Endodermal cell (in vitro differentiated cells): ENCODE measurements at places on chromosomes 3 and 15. TPM values are rescaled to one million over a fixed set of nuclear protein-coding genes. Genes with fewer than 3 reads are reported as not detected.

DNA sequence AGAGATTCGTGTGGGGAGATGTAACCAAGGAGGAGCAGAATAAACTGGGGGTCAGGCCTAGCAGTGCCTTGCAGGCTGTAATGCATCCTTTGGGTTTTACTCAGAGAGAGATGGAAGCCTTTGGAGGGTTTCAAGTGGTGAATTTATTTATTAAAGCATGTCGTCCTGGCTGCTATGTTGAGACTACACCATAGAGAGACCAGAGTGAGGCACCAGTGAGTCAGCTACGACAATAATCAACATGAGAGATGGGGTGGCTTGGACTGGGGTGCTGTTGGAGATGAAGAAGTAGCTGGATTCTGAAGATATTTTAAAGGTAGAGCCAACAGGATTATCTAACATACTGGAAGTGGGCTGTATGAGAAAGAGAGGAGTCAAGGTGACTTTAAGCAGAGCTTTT, 335.3 kb upstream of the ARHGEF26 start:
- DNase-seq = no peak

DNA sequence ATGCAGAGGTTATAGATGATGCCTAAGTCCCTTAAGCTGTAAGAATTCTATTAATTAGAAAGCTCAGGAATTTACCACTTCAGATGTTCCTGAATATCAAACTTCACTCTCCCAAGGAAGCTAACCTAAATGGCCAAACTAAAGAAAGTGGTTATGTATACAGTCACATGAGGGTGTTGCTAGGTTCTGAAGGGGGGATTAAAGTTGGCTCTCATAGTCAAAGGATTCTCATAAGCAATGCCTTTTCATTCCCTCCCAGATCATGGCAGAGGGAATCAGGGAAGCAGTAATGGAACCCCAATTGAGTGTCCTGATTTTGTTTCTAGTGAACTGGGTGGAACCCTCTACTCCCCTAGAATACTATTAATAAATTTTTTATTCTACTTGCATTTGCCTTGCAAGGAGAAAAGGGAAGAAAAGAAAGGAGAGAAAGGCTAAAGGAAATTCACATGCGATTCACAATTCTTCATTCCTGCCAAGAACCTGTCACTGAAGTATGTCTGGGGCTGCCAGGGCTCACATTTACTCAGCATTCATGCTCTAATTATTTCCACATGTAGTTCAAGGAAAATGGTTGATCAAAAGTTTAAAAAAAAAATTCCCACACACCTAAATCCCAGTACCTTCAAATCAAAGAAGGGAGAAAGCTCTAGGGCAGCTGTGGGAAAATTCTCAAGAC, 25.1 kb downstream of the FSTL1 start:
- no peak for DNase-seq

Gene CPNE9
- total RNA-seq = 0.15 to 0.23 TPM (median 0.23 TPM) in 3 replicates

- peak; percentile 59 for DNase-seq
Observed at GRCh38 chr3:18351069-18351628, 74.0 kb downstream of the SATB1 start.

Gene OR5K3
- total RNA-seq = not detected in 2 replicates

GRCh38 chr15:66873856-66874255, 171.8 kb downstream of the SMAD6 start:
- peak; percentile 49 for DNase-seq

Gene DAPK2
- total RNA-seq = 1.9 and 2.4 TPM in 2 replicates

DNA sequence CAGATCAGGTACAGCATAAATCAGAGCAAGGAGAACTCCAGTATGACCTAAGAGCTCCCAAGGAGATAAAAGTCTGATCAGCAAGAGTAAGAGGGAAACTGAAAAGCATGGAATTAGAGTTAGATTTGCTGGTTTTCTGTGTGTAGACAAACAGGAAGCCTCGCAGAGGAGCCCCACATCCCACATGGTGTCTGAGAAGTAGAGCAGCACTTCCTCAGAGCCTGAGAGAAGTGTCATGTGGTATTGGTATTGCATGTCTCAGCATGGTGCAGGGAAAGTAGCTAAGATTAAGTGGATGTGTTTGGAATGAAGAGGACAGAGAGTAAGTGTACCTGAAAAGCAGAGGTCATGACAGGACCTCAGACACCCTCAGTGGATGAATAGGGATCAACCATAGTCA, 175.4 kb upstream of the GBE1 start:
- no peak for DNase-seq

Gene NOX5
- not detected in 2 replicates for total RNA-seq

DNA sequence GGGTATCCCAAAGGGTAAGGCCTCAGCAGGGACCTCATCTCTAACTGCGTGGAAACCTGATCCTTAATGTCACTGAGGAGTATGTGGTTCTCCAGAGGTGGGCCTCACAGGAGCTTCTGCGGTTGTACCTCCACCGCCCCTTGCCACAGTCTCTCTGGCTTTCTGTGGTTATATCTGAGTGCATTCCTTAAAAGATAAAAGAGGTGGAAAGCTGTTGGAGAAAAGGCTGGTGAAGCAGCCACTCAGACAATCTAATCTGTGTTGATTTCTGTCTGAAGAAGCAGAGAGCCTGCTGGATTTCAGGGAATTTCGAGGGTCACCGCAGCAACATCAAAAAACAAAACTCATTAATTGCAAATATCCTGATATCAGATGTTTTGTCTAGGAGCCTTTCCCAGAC, 51.4 kb downstream of the SEMA6D start:
- no peak for DNase-seq
